HCEC 1CT (cell line): ENCODE measurements at places on chromosomes 2 and 18.

- DNase-seq = no peak
Measured at GRCh38 chr2:71631411-71631931, 178.1 kb downstream of the DYSF start.

- DNase-seq = no peak
Measured at GRCh38 chr2:10425699-10426098, 22.4 kb downstream of the ODC1 start.

- DNase-seq = no peak
Measured at GRCh38 chr18:22517356-22517755, 99.6 kb upstream of the CTAGE1 start.

GRCh38 chr2:126655500-126656430 is at the start of gene GYPC:
TSS of gene GYPC (plus strand) at chr2:126656158. CDS start at chr2:126656264, 106 bp downstream.
- peak; percentile 52 for DNase-seq

DNA sequence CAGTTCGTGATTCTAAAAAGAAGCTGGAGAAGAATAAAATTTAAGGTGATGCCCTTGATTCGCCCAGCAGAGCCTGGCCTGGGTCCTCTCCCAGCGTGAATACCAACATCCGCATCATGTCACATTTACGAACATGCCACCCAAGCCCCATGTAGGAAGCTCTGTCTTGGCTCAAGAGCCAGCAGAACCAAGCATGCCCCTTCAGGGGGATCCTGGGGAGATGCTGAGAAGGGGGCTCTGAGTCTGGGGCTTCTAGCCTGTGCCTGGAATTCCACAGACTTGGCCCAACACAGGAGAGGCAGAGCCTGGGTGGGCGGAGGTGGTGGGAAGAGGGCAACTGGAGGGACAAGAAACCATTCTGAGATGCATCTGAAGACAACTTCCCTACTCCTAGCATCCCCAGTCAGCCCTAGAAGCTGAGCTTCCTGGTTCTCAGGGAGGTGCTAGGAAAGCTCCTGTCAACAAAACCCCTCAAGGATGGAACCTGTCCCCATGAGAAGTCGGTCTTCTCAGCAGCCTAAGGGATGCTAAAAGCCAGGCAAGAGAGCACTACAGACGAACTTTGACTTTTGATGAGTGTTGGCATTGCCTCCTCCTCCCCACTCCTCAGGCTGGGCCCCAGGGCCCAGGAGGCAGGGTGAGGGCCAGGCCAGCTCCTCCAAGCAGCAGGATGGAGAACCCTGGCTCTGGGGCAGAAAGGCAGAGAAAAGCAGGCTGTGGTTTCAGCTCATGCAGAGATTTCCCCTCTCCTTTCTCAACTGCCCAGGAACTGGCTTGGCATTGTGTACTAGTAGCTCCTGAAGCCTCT is 57.9 kb downstream of the POLR1A start:
- DNase-seq = no peak

DNA sequence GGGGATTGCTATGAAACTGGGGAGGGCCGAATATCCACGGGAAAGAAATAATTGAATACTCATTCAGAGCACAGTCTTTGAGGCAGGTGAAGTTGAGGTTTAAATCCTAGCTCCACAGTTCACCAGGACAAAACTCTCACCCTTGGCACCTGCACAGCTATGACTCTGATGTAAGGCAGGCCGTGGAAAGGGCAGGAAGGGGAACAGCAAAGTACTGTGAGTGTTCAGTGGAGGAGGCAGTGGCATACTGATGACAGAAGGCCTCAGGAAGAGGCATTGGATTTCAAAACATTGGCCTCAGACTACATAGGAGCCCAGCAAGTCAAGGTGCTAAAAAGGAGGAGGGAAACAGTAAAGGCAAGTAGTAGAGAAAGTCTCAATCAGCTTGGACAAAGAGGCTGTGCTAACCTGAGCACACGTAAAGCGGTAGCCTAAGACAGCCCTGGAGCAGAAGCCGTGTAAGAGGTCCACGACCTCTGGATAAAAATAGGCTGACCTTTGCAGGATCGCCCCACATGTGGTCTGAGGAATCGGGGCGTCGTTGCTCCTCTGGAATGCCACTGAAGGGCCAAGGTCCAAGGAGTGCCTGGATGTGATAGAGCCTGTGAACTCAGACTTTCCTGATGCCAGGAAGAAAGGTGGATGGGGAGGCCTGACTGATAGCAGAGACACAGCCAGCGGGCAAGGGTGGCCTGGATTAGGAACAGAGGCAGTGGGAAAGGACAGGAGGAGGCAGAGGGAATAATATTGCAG is 243.6 kb downstream of the PID1 start:
- no peak for DNase-seq

DNA sequence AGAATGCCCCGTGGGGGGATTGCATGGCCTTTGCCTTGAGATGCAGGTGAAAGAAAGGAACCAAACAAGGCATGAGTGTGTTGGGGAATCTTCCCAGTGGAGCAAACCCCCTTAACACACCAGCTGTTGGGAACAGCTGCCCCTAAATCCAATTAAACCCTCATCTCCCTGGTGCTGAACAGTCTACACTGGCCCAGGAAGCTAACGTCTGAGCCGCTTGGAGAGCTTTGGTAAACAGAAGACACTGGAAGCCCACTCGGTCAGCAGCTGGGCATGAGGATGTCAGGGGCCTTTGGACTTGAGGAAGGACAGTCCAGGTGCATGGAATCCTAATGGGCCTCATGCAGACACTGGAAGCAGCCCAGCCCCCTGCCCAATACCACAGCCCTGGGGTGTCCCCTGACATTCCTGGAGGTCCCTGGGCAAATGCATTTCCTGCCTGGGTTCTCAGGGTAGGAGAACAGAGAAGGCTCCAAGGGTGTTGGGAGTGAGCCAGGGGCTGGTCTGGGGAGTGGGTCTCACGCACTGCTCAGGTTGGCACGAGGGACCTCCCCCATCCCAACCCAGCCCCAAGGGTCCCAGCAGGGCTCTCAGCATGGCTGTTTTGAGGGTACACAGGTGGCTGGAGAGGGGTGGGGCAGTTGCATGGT is 37.7 kb downstream of the GBX2 start:
- no peak for DNase-seq

GRCh38 chr2:20634507-20635112 is 16.3 kb downstream of the HS1BP3 start:
- DNase-seq = peak; percentile 51

GRCh38 chr2:28695245-28695647 is 56.4 kb upstream of the PPP1CB start:
- DNase-seq = no peak

GRCh38 chr2:177265824-177266817 is 1.6 kb upstream of the NFE2L2 start:
- DNase-seq = no peak

DNA sequence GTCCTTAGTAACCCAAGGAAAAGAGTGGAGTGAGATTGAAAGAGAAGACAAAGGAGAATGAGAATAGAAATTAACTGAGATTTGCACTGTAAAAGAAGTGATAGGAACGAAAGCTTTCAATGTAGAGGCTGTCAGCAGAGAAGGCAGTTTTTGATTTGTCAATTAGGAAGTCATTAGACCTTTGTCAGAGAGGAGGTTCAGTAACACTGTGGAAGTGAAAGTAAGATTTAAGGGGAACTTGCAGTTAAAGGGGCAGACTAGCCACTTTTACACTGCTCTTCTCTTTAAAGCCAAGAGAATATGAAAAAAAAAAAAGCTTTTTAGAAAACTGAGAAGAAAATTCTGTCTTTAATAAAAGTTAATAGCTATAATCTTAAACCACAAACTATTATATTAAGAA is 11.5 kb upstream of the KYNU start:
- DNase-seq = peak; percentile 24

DNA sequence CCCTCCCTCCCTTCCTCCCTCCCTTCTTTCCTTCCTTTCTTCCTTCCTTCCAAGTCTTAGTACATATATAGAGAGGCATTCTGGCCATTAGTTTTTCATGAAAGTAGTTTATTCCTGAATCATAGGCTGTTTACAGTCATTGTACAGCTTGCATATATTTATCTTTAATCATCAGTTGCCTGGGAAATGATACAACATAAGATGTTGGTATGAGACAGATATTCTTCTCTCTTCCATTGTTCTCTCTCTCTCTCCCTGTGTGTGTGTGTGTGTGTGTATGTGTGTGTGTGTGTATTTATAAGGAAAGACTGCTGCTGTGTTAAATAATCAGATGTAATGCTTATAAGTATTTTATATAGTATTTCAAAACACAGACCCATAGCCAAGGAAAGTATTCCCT is 289.8 kb upstream of the UBE2E3 start:
- peak; percentile 68 for DNase-seq

DNA sequence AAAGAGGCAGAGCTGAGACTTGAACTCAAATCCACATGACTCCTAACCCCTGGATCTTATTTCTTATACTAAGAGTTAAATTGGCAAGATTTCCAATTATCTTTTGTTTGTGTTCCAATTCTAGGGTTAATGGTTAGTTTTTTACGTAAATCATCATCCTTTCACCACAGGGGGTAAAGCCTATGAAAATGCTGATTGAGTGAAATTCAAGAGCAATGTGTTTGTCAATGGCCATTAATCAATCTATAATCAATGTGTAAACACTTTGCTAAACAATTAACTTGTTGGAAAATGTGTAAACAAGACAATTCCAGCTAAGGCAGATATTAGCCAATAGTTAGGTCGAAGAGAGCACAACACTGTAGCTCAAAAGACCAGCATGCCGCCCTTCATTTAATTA is 376.5 kb upstream of the ACVR2A start:
- no peak for DNase-seq

GRCh38 chr2:95231723-95232122 is 24.4 kb downstream of the ZNF892 start:
- DNase-seq = peak; percentile 78

DNA sequence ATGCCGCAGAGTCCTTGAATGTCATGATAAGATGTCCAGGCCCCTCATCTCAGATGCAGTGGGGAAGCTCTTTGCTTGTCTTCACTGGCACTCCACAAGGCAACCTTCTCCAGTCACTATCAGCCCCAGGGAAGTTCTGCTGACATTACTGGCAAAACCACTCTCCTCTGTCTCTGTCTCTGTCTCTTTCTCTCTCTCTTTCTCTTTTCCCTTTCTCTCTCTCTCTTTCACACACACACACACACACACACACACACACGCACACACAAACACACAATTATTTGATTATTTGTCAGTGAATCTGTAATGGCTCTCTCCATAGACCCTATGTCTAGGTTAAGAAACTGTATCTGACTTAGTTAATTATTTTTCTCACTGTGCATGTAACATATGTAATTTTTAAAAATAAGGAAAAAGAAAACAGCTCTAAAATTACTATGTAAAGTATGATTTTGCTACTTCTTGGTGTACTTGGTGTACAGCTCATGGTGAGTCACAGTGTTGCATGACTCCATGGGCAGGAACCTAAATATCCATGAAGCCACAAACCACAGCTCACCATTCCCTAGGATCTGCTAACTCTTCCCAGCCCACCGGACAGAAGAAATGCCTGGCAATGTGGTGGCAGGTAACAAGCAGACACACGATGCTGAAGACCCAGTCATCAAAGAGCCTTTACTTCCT is 594.9 kb upstream of the ID2 start:
- DNase-seq = peak; percentile 46

GRCh38 chr18:41734917-41735316 is 220.1 kb upstream of the PIK3C3 start:
- no peak for DNase-seq

- peak; percentile 35 for DNase-seq
Measured at GRCh38 chr2:193462411-193462810, 1267.7 kb upstream of the TMEFF2 start.

DNA sequence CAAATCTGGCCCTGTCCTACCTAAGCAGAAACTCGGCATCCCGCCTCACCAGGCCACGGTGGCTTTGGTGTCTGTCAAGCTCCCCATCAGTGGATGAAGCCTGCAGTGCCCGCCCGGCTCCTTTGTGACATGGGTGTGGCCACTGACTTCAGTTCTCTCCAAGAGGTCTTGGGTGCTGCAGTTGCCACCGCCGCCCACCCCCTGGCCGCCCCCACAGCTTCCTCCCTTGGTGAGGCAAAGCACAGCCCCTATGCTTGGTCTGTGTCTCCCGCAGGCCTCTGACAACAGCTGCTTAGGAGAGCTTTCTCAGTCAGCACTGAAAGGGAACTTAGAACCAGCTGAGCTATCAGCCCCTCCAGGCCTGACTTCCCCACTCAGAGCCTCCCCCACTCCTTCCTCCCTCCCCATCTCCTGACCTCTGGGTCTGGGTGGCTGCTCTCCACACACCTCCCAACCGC is 22.9 kb upstream of the GPR55 start:
- DNase-seq = no peak

- DNase-seq = no peak
Measured at GRCh38 chr2:183740241-183740640, 616.0 kb downstream of the NUP35 start.

DNA sequence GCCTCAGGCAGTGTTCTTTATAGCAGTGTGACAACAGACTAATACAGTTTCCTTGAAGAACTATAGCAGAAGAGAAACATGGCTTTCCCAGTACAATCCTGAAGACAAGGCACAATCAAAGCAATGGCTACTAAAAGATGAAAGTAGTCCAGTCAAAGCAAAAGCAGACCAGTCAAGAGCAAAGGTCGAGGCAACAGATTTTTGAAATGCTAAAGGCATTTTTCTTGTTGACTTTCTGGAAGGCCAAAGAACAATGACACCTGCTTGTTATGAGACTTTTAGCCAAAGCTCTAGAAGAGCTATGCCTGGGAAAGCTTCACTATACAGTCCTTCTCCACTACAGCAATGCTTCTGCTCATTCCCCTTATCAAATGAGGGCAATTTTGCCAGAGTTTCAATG is 269.9 kb downstream of the EXOC6B start:
- DNase-seq = no peak

- DNase-seq = no peak
Measured at GRCh38 chr2:2843969-2844548, 513.0 kb upstream of the MYT1L start.

DNA sequence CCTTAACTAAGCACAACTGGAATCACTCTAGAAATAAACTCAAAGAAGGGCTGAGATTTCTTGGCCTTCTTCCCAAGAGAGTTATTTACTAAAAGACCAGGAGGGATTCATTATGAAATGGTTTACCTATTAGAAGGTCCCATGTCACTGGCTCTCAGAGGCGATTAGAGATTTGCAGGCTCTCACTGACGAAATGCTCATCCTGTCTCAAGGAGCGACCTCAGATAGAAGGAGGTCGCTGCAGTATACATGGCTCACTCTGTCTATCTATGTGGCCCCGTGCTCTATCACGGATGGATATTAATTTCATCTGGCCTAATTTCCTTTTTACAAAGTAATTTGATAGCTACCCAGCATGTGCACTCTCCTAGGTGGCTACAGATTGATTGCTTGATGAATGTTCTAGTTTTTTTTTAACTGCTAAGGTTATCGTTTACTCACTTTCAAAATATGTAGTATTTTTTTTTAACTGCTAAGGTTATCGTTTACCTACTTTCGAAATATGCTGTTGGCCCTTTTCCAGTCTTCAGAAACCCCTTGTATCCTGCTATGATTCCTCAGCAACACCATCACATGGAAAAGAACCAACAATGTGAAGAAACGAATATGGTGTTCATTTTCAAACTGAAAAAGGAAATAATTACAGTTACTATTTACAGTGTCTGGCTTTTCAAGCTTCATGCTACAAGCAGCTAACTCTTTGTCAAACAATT is 9.1 kb downstream of the SMIM21 start:
- no peak for DNase-seq

GRCh38 chr2:43458014-43458628 is 137.7 kb downstream of the THADA start:
- peak; percentile 94 for DNase-seq

- no peak for DNase-seq
Measured at GRCh38 chr2:217834057-217834620, 168.7 kb downstream of the TNS1 start.
